ENCODE measurements at places on chromosomes 2 and 18.
A peak's percentile ranks its signal among the peaks of the same experiment; 100 is the strongest.

- no peak for DNase-seq
Measured at GRCh38 chr2:51290725-51291124, 258.8 kb upstream of the NRXN1 start.

- DNase-seq: no peak
Measured at GRCh38 chr2:100425107-100425506, 7.6 kb upstream of the CHST10 start.

GRCh38 chr2:40450796-40451430 lies 977 bp downstream of the SLC8A1 start:
- DNase-seq: peak; percentile 42

DNA sequence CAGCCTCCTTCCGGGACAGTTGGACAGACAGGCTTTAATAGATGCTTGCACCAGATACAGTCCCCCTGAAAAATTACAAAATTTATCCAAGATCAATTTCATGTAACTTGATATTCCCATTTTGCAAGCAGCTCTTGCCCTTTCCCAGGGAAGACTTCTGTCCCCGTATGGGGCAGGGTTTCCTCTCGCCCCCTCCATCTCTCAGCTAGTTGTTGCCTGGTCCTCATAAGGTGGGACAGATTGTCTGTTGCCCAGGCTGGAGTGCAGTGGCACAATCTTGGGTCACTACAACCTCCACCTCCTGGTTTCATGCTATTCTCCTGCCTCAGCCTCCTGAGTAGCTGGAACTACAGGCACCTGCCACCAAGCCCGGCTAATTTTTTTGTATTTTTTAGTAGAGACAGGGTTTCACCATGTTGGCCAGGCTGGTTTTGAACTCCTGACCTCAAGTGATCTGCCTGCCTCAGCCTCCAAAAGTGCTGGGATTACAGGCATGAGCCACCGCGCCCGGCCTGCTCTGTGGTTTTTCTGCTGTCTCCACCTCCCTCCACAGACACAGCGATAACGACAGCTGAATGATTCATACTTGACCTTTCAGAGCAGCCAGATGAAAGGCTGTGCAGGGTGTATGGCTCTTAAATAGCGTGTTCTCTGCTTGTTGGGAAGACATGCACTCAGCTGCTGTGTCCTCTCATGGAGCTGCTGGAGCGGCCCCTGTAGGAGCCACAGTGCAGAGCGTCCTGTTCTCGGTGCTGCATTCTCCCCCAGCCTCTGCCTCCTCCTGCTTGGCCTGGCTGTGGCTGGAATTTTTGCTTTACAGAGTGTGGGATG lies 61.4 kb downstream of the TTC39C start:
- no peak for DNase-seq

DNA sequence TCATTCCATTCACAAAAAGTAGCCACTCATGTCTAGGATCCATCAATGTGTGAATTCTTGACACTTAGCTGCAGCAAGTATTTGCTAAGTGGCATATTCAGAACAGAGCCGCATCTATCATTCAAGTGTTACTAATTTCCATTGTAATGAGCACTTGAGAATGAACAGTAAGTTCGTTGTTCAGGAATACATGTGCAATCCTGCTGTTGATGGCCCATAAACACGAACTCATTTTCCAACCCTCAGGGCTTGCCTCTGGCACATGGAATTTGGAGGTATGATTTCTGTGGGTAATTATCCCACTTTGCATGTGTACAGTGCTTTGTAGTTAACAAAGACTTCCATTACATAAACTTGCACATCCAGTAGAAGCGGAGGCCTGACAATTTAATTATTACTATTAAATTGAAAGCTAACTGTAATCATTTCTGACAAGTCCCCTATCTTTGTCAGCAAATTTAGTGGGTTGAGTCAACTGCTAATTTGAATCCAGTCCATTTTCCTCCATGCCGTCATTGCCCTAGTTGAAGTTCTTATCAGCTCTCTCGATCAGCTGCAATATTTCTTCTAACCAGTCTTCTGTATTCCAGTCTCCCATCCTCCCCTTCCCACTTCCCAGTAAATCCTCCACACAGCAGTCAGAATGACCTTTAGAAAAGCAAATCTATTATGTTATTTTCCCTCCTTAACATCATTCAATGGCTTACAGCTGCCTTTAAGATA lies 116.0 kb upstream of the AQP4 start:
- DNase-seq: peak; percentile 79

GRCh38 chr2:196954001-196954400 lies 27.5 kb upstream of the PGAP1 start:
- no peak for DNase-seq

GRCh38 chr2:223526106-223526505 lies 76.1 kb downstream of the SCG2 start:
- DNase-seq: no peak

- no peak for DNase-seq
Measured at GRCh38 chr18:59061914-59062642, 77.6 kb upstream of the SEC11C start.

GRCh38 chr2:218046238-218046637 lies 22.8 kb upstream of the RUFY4 start:
- DNase-seq: no peak

GRCh38 chr18:74005320-74006109 lies 142.1 kb downstream of the FBXO15 start:
- no peak for DNase-seq

- peak; percentile 49 for DNase-seq
Measured at GRCh38 chr2:70887208-70887549, 48.5 kb upstream of the ATP6V1B1 start.

- DNase-seq: no peak
Measured at GRCh38 chr2:214569419-214570035, 158.7 kb downstream of the VWC2L start.

DNA sequence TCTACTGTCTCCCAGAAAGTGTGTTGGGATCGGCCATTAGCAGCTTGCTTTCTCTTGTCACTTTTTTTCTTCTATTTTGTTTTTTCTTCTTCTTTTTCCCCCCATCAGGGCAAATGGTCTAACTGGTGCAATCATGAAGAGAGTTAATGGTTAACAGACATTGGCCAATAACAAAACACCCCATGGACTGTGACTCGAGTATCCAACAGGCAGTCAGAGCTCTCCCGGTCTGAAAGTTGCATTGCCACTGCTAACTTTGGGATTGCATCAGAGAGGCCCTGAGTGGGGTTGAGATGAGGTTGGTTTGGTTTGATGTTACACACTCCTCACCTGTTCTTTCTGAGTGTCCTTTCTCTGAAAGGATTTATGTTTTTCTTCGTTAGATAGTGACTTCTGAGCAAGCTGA lies 12.9 kb upstream of the SNORC start:
- DNase-seq: no peak

DNA sequence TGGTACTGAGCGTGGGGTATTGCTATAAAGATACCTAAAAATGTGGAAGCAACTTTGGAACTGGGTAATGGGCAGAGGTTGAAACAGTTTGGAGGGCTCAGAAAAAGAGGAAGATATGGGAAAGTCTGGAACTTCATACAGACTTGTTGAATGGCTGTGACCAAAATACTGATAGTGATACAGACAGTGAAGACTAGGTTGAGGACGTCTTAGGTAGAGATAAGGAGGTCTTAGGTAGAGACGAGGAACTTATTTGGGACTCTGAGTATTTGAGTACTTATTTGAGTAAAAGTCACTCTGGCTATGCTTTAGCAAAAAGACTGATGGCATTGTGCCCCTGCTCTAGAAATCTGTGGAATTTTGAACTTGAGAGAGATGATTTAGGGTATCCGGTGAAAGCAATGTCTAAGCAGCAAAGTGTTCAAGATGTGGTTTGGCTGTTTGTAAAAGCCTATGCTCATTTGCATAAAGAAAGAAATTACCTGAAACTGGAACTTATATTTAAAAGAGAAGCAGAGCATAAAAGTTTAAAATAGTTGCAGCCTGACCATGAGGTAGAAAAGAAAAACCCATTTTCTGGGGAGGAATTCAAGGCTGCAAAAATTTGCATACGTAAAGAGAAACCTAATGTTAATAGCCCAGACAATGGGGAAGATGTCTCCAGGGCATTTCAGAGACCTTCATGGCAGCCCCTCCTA lies 219.6 kb downstream of the PDE1A start:
- DNase-seq: no peak

Measured in NCI-H1417 treated with DMSO at 0.1 percent for 48 hours (cell line).